ENCODE measurements at places on chromosomes 7 and 10.

GRCh38 chr10:124874-125273, 10.4 kb upstream of the ZMYND11 start:
- DNase-seq, result no peak

DNA sequence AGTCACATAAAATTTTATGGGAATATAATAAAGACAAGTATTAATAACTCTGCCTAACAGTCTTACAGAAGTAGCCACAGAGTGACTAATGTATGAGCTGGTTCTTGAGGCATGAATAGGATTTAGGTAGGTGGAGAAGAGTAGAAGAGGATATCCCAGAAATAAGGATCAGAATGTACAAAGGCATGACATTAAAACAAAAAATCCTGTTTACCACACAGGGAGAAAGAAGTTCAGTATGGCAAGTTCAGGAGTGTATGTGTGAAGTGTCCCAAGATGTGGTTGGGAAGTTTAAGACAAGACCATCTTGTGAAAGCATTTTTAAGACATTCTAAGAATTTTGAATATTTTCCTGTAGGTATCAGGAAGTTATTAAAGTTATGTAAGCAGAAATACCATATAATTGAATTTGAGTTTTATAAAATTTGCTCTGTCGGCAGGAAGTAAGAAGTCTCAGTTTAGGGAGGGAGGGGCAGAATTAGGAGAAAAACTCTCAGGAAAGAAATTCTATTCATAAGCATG, 64.7 kb upstream of the CAV2 start:
- DNase-seq, result no peak

- peak; percentile 59 for DNase-seq
These were observed 150.8 kb downstream of the NSUN6 start for GRCh38 chr10:18500576-18500975.

DNA sequence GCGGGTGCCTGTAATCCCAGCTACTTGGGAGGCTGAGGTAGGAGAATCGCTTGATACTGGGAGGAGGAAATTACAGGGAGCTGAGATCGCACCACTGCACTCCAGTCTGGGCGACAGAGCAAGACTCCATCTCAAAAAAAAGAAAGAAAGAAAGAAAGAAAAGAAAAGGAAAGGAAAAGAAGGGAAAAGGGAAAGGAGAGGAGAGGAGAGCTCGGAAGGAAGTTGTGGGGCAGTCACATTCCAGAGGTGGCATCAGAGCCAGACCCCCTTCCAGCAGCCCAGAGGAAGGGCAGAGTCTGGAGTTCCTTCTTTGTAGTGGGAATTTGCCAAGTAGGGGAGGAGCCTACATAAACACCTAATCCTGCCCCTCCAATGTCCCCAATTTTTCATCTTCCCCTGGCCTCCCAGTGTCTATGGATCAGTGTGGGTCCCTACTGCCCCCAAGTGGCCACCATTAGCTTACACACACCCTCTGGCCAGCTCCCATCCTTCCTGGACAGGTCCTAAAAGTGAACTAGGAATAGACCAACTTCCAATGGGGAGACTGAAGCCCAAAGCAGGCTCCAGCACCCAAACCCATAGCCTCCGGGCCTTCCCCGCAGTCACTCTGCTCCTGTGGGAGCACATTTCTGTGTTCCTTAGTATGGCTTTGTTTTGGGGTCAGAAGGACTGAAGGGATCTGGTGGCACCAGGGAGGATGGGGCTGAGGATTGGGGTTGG, 39.6 kb upstream of the HSPB1 start:
- DNase-seq, result peak; percentile 92

DNA sequence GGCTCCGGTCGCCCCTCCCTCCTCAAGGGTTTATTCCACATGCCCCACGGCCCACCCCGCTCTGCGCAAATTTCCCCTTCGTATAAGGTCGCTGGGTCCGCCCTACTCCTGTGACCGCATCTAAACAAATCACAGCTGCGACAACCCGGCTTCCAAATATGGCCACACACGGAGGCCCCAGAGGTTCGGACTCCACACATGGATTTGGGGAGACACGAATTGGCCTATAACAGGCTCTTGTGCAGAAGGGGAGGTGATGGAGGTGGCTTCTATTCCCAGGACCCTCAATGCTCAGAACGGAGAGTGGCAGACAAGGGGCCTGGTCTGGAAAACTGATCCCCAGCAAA, 90.1 kb downstream of the FOXL3 start:
- DNase-seq, result no peak

DNA sequence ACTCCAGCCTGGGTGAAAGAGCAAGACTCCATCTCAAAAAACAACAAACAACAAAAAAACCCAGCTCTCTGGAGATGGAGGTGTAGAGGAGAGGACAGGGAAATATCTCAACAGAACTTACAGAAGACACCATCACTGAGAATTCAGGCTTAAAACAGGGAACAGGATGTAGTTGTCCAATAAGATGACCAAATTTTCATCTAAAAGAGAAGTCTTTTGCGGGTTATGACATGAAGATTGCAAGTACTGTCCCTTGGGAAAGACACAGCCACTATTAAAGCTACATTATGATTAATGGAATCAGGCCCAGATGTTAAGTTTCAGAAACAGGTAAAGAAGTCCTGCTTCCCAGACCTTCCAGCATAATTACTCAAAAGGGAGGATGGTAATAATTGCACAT, 235.2 kb upstream of the NRP1 start:
- DNase-seq, result no peak

DNA sequence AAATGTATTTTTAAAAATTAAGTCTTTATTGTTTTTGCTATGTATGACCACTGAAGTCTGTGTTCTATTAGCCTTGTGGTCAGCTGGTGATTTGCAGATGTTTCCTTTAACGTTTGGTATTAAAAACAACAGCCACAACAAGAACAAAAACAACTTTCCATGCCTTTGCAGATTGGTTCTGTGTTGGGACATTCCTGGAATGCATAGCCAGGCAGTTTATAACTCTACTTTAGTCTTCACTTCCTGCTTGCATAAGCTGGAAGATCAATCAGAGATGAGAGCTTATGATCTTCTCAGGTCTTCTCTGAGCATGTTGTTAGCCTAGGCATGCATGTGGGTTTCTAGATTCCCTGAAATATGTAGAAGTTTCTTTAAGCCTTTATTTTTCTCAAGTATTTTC, 58.9 kb upstream of the SEMA3C start:
- no peak for DNase-seq

GRCh38 chr10:49654036-49654693, 25.3 kb upstream of the C10orf53 start:
- no peak for DNase-seq

DNA sequence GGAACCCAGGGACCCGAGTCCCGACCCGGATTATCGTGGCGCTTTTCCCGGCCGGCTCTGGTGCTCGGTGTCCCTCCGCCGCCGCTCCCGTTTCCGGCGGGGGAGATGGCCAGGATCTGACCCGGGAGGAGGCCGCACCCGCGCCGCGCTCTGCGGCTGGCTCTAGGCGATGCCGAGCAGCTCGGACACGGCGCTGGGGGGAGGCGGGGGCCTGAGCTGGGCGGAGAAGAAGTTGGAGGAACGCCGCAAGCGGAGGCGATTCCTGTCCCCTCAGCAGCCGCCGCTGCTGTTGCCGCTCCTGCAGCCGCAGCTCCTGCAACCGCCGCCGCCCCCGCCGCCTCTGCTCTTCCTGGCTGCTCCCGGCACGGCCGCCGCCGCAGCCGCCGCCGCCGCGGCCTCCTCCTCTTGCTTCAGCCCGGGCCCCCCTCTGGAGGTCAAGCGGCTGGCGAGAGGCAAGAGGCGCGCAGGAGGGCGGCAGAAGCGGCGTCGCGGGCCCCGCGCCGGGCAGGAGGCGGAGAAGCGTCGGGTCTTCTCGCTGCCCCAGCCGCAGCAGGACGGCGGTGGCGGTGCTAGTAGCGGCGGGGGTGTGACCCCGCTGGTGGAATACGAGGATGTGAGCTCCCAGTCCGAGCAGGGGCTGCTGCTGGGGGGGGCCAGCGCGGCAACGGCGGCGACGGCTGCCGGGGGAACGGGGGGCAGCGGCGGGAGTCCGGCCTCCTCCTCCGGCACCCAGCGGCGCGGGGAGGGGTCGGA, 593 bp downstream of the CDK13 start:
- DNase-seq, result peak; percentile 41

DNA sequence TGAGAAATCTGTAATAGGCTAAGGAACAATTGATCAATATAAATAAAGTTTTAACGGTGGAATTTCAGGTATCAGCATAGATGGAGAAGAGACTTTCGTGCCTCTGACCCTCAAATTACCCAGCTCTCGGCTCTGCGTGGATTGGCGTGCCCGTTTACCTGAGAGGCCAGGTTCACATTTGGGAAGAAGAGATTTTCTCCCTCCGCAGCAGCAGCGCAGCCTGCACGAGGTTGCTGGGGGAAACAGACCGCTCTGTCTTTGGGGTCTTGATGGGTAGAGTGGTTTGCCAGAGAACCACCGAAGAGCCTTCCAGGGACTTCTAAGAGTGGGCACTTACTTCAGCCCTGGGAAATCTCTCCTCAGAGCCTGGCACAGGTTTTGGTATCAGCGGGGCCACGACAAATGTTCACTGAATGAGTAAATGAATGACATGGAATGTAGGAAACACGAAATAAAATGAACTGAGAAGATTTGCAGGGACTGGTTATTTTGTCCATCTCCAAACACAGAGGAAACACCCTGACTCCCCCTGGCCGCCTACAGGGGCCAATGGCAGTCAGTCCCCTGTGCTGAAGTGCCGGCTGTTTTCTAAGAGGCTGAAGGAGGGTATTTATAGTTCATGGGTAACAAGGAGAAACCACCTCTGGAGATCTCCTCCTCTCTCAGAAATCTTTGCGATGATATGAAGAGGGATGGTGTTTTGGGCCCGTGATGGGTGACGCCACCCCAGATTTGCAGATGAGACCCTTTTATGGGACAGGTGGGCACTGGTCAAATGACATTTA, 338.5 kb downstream of the ADARB2 start:
- no peak for DNase-seq

DNA sequence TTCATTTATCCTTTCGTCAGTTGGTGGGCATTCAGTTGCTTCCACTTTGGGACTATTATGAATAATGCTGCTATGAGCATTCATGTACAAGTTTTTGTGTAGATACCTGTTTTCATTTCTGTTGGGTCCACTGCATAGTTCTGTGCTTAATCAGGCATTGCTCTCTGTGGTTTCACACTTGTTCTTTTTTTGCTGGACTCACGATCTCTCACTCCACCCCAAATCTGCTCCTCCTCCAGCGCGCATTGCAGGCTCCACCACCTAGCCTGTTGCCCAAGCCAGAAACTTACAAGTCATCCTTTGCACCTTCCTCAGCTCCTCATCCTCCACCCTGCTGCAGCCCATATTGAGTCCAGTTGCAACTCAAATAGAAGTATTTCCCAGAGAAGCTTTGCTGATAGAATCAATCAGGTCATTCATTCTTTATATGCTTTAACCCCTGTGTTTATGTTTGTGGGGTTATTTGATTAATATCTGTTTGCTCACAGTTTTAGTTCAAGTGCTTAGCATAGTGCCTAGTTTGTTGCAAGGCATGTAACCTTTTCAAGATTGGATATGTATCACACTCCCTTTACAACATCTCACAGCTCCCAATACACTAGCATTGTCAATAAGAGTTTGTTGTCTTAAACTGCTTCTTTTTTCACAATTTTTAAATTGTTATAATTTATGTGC, 16.6 kb upstream of the AFAP1L2 start:
- DNase-seq, result no peak
